Muscle of back (tissue), 13 donors: ENCODE measurements at places on chromosomes 16 and 17.

- DNase-seq = no peak
These were observed 71.3 kb downstream of the SOX9 start for GRCh38 chr17:72191921-72192799.

- DNase-seq = no peak
These were observed 158.9 kb upstream of the CACNG5 start for GRCh38 chr17:66675991-66676371.

DNA sequence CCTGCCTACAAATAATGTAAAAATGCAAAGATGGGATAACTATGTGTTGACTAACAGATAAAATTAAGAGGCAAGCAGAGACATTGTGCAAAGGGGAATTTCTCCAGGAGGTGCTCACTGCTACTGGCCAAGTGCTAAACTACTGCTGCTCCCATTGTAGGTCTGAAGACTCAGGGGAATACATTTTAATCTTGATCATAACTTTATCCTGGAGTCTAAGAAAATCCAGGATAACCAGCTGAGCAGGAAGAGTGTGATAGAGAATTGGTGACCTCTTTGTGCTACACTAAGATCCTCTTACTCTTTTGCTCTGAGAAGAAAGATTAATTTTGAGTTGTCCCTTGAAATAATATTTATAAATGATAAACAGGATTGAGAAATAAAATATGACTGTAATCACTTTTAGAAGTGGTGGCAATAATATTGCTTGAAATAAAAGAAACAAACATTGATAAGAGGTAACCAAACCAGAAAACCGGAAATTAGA, 5.9 kb downstream of the RNF43 start:
- DNase-seq = no peak

GRCh38 chr16:68744744-68745280, 7.7 kb downstream of the CDH1 start:
- no peak for DNase-seq

DNA sequence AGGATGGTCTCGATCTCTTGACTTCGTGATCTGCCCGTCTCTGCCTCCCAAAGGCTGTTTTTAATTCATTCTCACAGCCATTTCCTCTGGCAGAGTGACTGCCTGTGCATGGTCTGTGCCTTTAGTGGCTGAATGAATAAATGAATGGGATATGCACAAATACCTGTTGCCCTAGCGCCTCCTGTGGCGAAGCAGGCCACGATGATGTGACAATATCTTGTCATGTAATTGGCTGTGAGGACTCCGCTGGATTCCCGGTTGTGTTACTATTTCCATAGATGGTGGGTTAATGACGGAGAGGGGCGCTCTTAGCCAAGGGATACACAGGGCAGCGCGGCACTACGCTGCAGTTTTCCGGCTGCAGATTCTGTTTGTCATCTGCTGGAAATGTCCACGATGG, 26.8 kb upstream of the ENDOV start:
- no peak for DNase-seq

DNA sequence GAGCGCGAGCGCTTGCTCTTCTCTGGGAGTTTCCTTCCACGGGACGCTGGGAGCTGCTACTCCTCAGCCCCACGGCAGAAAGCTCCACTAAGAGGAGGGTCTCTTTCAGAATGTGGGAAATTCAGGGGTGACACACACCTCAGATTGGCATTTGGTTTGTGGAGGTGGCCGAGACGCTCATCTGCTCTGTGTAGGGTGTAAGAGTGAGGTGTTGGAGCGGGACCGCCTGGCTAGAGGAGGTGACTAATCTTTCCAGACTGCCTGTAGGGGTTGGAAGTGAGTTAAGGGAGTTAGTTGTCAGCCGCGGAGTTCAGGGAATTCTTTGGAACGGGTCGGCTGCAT, 735 bp downstream of the PSMD11 start:
- peak; percentile 11 for DNase-seq
